ENCODE measurements at places on chromosomes 3 and 15.
A peak's percentile ranks its signal among the peaks of the same experiment; 100 is the strongest.

DNA sequence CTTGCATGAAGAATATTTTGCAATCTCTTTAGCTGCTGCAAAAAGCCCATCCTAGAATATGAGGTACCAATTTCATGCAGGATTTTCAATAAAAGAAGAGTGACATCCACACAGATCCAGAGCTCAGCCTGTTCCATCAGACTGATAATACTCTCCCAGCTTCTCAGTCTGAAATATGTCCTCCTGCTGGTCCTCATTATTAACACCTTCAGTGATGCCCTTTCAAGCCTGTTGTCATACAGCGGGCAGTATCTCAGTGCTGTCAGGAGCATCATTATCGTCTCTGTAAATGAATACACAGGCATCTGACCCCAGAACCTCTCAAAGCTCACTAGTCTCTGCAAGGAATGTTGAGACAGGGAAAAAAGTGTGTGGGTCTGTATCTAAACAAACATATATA is 1387.8 kb downstream of the OTOL1 start:
- DNase-seq: no peak

- DNase-seq: no peak
Measured at GRCh38 chr3:196388956-196389355, 43.3 kb downstream of the UBXN7 start.

- DNase-seq: no peak
Measured at GRCh38 chr15:82750831-82751180, 41.1 kb upstream of the AP3B2 start.

DNA sequence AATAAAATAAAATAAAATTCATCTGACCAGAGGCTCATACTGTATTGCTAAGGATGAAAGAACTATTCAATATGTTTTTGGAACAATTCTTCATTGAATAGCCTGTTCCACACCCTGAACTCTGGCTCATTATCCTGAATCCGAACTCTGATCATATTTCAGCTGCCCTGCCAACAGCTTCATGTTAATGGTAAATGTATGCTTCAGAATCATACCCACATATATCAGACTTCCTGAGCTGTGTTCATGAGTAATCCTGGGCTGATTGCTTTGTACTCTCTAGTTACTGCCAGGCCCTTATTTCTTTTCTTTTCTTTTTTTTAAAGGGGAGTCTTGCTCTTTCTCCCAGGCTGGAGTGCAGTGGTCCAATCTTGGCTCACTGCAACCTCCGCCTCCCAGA is 11.8 kb downstream of the INO80 start:
- no peak for DNase-seq

GRCh38 chr3:124877674-124878073 is 9.5 kb downstream of the ITGB5 start:
- no peak for DNase-seq

- no peak for DNase-seq
Measured at GRCh38 chr3:101217472-101218245, 102.7 kb downstream of the IMPG2 start.

GRCh38 chr3:13123013-13123654 is 49.9 kb upstream of the IQSEC1 start:
- no peak for DNase-seq

DNA sequence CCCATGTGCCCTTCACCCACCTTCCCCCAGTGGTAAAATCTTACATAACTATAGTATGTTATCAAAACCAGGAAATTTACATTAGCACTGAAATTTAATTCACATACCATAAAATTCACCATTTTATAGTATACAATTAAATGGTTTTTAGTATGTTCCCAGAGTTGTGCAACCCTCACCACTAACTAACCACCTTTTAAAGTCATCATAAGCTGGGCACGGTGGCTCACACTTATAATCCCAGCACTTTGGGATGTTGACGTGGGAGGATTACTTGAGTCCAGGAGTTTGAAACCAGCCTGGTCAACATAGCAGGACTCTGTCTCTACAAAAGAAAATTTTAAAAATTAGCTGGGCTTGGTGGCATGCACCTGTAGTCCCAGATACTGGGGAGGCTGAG is 13.7 kb downstream of the FRMD5 start:
- no peak for DNase-seq

GRCh38 chr3:73924048-73924447 is 299.3 kb upstream of the PDZRN3 start:
- no peak for DNase-seq

DNA sequence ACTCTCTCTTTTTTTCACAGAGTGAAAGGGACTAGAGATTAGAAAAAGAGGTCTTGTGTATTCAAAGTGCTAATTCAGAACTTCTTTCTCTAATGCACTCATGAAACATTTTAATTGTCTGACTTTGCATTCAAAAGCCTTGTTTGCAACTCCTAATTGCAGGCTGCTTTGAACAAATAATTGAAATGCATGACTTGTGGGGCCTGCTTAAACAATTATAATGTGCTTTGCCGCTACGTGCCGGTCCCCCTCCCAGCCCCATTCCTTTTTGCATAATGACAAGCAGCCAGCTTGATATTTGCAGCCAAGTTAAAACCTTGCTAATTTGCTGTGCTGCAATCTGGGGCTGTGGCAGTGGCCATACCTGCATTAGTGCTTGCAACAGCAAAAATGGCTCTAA is 114.5 kb downstream of the FOXB1 start:
- no peak for DNase-seq

- DNase-seq: no peak
Measured at GRCh38 chr3:56154297-56154696, 314.0 kb downstream of the ERC2 start.

DNA sequence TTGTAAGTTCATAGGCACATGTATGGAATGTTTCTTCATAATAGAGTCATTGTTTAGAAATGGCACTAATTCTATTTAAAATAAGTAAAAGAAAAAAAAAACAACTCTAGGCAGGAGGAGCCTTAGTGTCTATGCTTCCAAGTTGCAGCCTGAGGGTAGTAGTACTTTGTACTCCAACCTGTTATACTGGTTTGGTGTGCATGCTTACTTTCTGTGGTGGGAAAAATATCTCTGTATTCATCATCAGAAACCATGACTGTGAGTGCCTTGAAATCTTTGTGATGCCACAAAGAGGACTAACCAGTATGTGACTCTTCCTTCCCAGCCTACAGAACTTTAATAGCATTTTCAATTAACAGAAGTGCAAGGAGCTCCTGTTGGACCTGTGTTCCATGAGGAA is 4.4 kb downstream of the NAALADL2 start:
- DNase-seq: peak; percentile 31

DNA sequence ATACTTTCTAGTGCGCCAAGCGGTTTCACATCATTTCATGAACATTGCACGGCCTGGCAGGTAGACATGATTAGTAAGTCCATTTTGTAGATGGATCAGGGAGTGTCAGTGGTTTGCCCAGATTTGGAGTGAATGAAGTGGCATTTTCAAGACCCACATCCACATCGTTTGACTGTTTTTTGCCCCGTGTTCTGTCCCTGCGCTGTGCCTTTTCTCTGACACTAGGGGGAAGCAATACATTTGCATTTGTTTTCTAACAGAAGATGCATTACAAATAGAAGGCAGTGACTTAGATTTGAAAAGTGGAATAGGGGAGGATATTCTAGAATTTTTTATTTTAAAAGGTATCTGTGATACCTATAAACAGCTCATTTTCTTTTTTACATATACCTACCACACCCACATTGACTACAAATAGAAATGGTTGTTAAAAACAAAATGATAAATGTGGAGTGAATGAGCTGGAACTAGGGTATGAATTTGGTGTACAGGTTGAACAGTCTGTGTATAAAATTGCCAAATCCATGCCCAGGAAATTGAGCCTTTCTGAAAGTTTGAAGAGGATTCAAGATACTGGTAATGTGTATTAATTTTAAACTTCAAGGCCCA is 98.0 kb downstream of the USP13 start:
- DNase-seq: no peak

DNA sequence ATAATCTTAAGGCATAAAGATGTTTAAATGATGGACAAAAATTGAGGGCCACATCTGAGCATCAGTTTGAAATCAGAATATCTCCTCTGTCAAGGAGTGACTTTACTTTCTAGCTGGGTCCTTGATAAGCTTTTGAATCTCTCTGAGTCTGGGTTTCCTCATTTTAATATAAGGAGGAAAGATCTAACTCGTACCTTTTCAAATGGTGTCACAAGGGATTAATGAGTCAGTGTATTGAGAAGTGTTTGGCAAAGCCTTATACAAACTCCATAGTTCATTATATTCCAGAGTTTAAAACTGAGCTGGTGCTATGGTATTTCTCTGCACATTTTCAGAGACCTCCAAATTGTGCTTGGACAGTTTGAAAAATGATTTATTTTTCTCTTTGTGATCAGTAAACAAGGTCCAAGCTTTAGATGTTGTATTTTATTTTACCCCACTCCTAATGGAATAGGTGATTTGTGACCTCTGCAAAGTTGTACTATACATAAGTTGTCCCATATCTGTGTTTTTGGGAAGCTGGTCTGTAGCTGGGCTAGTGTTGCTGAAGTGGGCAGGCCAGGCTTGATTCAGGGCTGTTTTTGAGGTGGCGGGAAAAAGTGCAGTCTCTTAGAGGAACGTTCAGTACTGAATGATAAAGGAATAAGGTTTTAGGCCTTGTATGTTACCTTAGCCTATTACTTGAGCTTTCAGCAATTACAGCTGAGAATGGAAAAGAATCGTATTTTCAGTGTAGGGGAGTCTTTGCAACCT is 5.6 kb downstream of the FNDC3B start:
- no peak for DNase-seq

- no peak for DNase-seq
Measured at GRCh38 chr3:122902326-122902725, 107.5 kb downstream of the SLC49A4 start.

DNA sequence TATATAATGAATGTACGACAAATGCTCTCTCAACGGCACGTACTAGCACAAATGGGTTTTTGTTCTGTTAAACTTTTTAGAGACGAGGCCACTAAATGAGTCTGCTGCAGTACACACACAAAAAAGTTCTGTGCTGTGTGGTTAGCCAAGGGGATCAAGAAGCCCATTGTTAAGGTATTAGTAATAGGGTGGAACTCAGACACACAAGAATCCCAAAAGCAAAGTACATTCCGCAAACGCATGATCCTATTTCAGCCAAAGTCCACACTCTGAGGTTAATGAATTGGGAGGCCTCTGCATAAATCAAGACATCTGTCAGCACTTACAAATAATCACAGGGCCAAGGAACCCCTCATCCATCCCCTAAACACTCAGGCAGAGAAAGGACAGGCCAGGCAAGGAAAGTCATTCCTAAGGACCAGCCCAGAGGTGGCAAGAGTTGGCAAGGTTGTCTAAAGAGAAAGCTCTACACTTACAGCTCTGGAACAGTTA is 12.1 kb downstream of the OSBPL10 start:
- no peak for DNase-seq

GRCh38 chr3:133926736-133927539 is 31.3 kb upstream of the RAB6B start:
- no peak for DNase-seq

- peak; percentile 59 for DNase-seq
Measured at GRCh38 chr15:68204776-68205557, at the start of gene CALML4. TSS of gene CALML4 (minus strand) at chr15:68205332. CDS start at chr15:68205247, 85 bp downstream.

- DNase-seq: no peak
Measured at GRCh38 chr3:61978460-61979419, 394.6 kb downstream of the FEZF2 start.

DNA sequence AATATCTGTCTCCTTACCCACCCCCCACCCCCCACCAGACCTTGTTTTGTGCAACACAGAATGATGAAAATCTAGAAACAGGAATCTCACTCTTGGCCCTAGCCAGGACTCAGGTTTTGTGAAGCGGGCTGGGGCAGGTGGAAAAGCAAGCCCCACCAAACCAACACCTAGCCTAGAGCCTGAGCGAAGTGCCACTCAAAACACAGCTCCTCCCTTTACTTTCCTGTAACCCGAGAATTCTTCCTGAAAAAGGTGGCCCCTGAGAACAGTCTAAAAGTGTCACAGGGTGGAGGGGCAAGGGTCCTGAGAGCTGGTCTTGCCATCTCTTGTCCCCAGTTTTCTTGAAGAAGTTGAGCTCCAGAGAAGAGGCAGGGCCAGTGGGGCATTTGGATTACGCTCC is 17.4 kb upstream of the RPUSD3 start:
- no peak for DNase-seq

DNA sequence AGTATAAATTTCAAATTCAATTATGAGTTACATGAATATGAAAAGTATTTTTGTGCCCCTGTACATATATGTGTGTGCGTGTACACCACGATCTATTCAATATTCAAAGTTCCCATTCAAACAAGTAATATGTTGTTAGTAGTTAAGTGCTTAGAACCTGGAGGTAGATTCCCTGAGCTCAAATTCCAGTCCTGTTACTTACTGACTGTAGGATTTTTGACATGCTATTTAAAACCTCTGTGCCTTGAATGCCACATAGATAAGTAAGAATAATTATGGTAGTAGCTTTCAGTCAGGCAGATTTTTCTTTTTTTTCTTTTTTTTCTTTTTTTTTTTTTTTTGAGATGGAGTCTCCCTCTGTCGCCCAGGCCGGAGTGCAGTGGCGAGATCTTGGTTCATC is 53.3 kb upstream of the CMSS1 start:
- no peak for DNase-seq

DNA sequence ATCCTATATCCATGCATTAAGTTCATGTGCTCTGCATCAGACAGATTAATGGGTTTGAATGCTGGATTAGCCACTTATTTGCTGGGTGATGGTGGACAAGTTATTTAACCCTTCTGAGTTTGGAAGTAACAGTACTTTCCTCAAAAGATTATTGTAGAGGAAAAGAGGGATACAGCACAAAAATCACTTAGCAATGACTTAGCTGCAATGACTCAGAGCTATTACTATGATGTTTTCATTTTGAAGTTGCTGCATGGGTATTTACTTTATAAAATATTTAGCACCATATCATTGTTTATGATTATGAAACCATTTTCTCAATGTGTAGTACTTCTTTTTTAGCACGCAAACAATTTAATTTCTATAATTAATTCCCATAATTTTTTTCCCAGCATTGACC is 248.4 kb downstream of the MYRIP start:
- DNase-seq: no peak

DNA sequence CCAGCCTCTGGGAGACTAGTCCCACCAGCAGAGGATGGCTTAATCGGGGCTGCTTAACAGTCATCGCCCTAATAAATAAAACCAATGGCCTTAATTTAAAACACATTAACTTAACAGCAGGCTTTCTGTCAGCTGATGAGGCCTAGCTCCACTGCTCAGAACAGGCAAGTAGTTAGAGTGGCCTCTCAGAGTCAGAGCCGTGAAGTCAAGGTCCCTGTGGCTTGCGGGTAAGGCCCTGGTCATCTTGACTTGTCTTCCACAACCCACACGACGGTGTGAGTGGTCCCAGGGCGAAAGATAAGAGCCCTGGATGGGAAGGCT is 11.8 kb downstream of the XXYLT1 start:
- no peak for DNase-seq

- DNase-seq: no peak
Measured at GRCh38 chr3:103976931-103977339, 1389.8 kb upstream of the ALCAM start.

DNA sequence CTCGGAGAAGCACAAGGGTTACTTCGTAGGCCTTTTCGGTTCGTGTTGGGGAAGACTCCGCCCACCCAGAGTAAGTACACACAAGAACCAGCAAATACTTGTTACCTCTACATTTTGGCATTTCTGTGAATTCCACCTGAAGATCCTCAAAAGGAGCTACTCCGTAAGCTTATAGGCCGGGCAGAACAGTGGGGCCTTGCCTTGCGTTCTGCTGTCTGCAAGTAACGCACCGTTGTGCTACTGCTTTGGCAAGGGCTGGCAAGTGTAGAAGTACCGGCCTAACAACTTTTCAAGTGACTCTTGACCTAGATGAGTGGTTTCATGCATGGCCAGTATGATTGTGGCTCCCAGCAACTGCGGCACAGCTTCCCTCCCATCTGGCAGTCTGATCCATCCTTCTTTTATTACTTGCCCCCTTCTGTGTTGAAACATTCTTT is 6.4 kb upstream of the DNAAF4 start:
- no peak for DNase-seq

GRCh38 chr3:170467571-170468147 is 49.0 kb downstream of the CLDN11 start:
- peak; percentile 98 for DNase-seq

Measured in NCI-H526 (cell line).